ENCODE measurements at places on chromosomes 5 and 9.
A peak's percentile ranks its signal among the peaks of the same experiment; 100 is the strongest.

DNA sequence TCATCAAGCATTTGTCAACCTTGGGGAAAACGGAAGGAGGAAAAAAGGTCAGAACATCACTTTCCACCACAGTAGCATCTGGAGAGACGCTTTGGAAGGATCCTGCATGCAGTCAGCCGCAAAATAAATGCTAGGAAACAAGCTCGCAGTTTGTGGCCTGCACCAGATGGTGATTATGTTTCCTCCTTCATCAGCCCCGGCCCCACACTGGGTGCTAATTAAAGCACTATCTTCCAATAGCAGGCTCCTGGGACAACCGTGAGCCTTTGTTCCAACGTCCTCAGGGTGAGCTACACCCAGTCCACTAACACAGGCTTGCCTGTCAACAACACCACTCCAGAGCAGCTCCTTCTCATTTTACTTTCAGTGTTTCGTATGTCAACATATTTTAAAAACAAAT, 64.0 kb downstream of the RNF130 start:
- no peak for DNase-seq

DNA sequence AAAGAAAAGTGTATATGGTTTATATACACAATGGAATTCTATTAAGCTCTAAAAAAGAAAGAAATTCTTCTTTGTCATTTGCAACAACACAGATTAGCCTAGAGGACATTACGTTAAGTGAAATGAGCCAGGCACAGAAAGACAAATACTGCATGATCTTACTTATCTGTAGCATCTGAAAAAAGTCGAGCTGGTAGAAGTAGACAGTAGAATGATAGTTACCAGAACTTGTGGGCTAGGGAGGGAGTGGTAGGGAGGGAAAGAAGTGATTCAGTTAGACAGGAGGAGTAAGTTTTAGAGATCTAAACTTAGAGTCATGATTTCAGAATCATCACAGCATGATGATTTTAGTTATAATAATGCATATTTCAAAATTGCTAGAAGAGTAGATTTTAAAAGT, 184.6 kb downstream of the TLE4 start:
- no peak for DNase-seq

GRCh38 chr5:92147266-92147665, 764.1 kb upstream of the ARRDC3 start:
- no peak for DNase-seq

- no peak for DNase-seq
Observed at GRCh38 chr5:74372502-74373064, 267.9 kb downstream of the ENC1 start.

- no peak for DNase-seq
Observed at GRCh38 chr5:174616036-174616435, 108.3 kb upstream of the MSX2 start.

- DNase-seq = no peak
Observed at GRCh38 chr9:87534957-87535356, 37.3 kb downstream of the DAPK1 start.

GRCh38 chr9:107386396-107386795, 103.2 kb downstream of the KLF4 start:
- no peak for DNase-seq

DNA sequence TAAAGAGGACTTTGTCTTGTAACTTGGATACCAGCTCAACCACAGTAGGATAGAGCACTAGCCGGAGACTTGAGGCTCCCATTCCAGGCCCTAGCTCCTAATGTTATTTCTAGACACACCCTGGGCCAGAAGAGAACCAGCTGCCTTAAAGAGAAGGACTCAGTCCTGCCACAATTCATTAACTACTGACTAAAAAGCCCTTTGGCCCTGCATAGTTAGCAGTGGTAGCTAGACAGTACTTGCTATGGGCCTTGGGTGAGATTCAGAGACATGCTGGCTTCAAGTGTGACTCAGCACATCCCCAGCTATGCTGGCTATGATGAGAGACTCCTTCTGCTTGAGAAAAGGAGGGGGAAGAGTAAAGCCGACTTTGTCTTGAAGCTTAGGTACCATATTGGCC, 47.3 kb downstream of the TMEM167A start:
- DNase-seq = peak; percentile 95

GRCh38 chr9:116585204-116585603, 101.9 kb upstream of the TRIM32 start:
- DNase-seq = no peak

DNA sequence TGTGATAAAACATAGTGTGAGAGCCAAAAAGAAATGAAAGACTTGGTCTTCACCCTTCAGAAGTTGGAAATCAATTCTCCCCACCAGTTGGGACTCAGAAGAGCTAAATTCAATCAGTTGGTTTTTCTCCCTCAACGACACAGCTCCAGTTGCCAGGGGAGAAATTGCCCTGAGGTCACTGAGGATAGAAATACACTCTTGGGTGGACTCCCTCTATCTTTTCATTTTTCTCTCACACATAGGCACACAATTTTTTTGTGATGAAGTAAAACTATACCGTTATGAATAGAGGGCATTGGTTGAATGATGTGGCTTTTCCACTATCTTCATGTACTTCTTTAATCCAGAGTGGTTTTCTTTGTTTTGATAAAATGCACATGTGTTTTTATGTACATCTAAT, 80.2 kb downstream of the ZNF366 start:
- no peak for DNase-seq

DNA sequence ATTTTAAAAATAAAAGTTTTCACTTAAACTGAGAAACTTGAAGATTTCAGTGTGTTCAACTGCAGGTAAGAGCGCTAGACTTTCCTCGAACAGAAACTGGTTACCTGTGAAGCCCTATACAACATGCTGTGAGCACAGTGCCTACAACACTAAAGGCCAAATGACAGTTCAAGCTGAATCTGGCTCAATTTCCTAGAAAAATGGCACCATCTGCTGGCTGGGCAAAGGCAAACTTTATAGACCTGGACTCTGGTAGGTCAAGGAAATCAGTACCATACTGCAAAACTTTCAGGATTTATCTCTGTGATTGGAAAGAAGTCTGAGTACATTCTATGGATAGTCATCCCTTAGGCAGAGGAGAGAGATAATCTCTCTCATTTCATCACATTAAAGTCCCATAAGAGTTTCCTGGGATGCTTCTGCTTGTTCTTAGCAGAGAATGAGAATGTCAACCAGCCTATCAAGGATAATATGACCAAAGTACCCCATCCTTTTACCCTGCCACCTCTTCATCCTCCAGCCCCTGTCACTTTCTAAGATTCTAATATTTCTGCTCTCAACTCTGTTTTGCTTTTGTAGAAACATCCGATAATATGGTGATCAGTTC, 31.8 kb upstream of the FOXB2 start:
- DNase-seq = peak; percentile 71

DNA sequence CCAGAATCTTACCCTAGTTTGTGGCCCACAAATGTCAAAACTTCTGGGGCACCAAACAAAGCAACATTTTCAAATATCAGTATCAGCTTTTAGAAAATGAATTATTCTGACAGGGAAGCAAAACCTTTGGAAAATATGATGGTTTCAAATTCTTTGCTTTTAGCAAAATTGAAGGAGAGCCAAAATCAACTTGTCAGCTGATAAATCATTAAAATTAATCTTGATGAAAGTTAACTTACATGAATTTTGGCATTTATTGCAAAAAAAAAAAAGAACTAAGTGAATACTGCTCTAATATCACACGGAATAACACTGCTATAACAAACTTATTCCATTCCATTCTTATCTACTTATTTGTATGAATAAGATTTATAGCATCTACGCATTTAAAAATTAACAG, 158.1 kb upstream of the TARS1 start:
- DNase-seq = no peak

DNA sequence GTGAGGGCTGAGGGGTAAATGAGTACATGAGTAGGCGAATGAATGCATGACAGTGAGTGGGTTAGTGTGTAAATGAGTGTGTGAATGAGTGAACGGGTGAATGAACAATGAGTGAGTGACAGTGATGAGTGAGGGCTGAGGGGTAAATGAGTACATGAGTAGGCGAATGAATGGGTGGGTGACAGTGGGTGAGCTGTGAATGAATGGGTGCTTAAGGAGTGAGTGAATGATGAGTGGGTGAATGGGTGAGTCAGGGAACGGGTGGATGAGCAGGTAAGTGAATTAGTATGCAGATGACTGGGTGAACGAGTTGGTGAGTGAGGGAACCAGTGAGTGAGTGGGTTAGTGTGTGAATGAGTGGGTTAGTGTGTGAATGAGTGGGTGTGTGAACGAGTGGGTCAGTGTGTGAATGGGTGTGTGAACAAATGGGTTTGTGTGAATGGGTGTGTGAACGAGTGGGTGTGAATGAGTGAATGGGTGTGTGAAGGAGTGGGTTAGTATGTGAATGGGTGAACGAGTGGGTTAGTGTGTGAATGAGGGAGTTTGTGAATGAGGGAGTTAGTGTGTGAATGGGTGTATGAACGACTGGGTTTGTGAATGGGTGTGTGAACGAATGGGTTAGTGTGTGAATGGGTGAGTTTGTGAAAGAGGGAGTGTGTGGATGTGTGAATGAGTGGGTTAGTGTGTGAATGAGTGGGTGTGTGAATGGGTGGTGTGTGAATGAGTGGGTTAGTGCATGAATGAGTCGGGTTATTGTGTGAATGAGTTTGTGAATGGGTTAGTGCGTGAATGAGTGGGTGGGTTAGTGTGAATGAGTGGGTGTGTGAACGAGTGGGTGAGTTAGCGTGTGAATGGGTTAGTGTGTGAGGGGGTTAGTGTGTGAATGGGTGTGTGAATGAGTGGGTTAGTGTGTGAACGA, 32.9 kb downstream of the NKD2 start:
- peak; percentile 55 for DNase-seq

DNA sequence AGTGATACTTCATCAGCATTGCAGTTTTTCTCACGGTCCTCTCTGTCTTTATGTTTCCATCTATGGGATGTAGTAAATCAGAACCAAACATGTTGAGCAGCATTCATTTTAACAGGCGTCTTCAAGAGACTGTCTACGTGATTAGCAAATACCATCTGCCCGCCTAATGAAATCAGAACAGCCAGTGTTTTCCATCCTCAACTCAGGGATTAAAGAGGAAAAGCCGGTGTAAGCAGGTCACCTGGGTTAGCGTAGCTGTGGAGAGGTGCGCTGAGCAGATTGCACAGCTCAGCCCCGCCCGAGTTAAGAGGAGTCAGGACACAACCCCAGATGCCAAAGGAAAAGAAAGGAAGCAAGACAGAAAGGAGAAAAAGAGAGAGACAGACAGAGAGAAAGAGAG, 54.3 kb upstream of the ANKRD33B start:
- DNase-seq = no peak

All from renal cortical epithelial cell (primary cell).